ENCODE measurements at places on chromosomes 13 and 19.

DNA sequence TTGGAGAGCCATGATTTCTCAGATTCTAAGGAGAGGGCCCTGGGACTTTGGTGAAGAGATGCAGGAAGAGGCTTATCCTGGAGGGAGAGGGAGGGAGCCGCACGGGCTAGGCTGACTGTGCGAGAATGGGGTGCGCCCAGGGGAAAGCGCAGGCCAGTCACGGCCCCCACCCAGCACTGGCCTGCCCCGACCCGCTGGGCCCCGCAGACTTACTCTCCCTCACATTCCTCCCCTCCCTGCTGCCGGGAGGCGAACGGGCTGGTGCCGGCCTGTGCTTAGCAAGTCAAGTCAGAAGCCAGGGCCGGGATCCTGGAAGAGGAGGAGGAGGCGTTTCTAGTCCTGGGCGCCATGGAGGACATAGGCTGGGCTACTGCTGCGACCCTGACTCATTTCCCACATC lies 120.0 kb downstream of the CRYL1 start:
- no peak for DNase-seq

- no peak for DNase-seq
Measured at GRCh38 chr13:20001366-20002190, 43.1 kb downstream of the ZMYM2 start.

DNA sequence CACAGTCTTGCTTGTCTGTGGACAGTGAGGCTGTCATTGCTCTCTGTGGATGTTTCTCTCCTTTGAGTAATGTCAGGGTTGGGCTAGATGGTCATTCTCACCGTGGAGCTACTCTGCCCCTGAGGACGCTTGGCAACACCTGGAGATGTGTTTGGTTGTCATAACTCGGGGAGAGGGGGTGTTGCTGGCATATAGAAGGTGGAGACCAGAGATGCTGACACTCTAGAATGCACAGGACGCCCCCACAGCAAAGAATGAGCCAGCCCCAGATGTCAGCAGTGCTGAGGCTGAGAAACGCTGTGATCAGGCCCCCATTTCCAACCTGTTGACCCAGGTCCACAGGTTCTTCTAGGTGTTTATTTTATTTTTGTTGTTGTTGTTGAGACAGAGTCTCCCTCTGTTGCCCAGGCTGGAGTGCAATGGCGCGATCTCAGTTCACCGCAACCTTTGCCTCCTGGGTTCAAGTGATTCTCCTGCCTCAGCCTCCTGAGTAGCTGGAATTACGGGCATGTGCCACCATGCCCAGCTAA lies 4.6 kb downstream of the CCDC124 start:
- no peak for DNase-seq

DNA sequence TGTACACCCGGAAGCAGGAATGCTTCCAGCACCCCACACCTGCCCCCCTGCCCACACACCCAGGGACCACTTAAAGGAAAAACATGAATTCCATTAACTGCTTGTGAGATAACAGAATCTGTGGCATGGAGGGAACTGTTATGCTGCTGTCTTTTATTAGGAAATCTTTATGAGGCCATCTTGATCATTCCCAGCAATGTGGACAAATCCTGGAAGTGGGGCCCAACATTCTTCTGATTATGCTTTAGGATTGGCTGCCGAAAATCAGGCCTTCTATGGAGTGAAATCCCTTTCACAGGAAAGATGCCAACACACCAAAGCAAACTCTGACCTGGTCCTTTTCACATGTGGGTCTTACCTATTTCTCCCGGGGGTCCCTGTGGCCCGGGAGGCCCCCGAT lies 114.5 kb downstream of the COL4A1 start:
- no peak for DNase-seq

DNA sequence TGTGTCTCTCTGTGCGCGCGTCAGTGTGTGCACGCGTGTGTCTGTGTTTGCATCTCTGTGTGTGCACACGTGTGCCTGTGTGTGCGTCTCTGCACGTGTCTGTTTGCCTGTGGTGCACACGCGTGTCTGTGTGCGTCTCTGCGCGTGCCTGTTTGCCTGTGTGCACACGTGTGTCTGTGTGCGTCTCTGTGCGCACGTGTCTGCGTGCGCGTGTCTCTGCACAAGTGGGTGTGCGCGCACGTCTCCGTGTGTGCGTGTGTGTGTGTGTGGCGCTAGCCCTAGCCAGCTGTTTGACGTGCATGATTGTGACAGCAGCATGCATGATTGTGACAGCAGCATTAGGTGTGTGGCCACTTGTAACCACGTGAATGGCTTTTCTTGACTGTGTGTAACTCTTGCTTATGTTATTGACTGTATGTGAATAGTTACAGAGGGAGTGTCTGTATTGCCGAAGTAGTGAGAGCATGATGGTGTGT lies 31.1 kb downstream of the ZNF146 start:
- no peak for DNase-seq

- DNase-seq: no peak
Measured at GRCh38 chr13:40472427-40473220, 193.8 kb downstream of the FOXO1 start.

GRCh38 chr13:71801781-71802180 lies 65.2 kb downstream of the DACH1 start:
- DNase-seq: no peak
